Vein endothelial cell (primary cell): ENCODE measurements at places on chromosomes 3 and 15. TPM values are rescaled to one million over a fixed set of nuclear protein-coding genes. Genes with fewer than 3 reads are reported as not detected.

WDR93 gene
- total RNA-seq = 0.10 TPM in 1 of 2 replicates, not detected in the other

SMCO1 gene
- not detected in 2 replicates for total RNA-seq

PROS1 gene
- 9.1 and 12.6 TPM in 2 replicates for total RNA-seq

SPATA12 gene
- total RNA-seq = 0.33 and 0.48 TPM in 2 replicates
